Effector memory CD4-positive, alpha-beta T cell (primary cell): ENCODE measurements at places on chromosomes 7 and 10.

- DNase-seq = no peak
These were observed 101.3 kb downstream of the KAT6B start for GRCh38 chr10:74927701-74928100.

GRCh38 chr7:45625067-45625466 is 50.9 kb downstream of the ADCY1 start:
- no peak for DNase-seq

- DNase-seq = no peak
These were observed 255 bp downstream of the MAGI2 start for GRCh38 chr7:79453266-79453557.

GRCh38 chr7:8762803-8763202 is 329.4 kb downstream of the NXPH1 start:
- DNase-seq = no peak

- no peak for DNase-seq
These were observed 47.6 kb downstream of the STEAP1B start for GRCh38 chr7:22452142-22452959.

DNA sequence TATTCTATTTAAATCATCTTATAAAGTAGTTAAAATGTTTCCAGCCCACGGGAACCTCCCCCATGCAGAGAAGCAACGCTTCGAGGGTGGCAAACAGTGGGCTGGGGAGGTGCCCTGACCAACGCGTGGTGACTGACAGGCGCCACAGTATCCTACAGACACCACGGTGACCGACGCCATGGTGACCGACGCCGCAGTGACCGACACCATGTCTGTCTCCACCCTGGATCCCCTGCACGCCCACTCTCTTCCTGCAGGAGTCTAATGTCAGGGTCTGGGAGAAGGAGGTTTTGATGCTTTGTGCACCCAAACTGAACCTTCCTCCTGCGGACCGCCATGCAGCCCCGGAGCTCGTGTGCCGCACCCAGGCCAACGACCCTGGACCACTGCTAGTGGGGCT is 464.4 kb downstream of the PTPRN2 start:
- no peak for DNase-seq

DNA sequence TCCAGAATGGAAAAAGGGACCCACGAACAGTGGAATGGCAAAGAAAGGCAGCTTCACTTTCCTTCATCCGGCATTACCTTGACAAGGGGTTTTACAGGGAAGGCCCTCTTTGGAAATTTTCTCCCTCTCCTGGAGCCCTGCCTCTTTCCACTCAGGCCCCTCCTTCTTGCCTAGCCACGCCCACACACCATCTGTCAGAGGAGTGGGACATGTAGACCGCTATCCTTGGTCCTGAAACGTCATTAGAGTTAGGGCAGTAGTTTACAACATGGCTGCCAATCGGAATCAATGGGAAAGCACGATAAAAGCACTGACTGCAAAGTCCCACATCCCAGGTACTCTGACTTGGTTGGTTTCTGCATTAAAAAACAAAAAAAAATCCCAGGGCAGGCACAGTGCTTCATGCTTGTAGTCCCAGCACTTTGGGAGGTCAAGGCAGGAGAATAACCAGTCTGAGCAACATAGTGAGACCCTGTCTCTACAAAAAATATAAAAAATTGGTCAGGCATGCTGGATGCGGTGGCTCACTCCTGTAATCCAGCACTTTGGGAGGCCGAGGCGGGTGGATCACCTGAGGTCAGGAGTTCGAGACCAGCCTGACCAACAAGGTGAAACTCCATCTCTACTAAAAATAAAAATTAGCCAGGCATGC is 96.4 kb downstream of the MARCHF5 start:
- no peak for DNase-seq

- DNase-seq = no peak
These were observed 24.9 kb downstream of the SKIDA1 start for GRCh38 chr10:21500578-21500910.

DNA sequence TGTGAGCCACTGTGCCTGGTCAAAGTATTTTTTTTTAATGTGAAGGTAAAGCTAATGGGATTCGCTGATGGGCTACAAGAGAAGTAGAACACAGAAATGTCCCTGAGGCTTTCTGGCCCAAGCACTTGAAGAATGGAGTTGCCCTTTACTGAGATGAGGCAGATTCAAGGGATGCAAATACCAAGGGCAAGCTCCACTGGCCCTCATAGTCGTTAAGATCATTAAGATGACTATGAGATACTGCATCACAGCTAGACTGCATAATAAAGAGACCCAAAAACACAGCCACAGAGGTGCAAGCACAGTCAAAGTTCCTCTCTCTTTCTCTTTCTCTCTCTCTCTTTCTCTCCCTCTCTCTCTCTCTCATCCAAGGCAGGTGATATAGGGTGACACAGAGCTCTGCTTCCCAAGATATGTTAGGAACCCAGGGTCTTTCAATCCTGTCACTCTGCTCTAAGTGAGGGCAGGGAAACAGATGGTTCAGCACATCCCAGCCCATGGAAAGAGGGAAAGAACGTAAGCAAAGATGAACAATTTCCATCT is 117.4 kb downstream of the SFMBT2 start:
- no peak for DNase-seq

DNA sequence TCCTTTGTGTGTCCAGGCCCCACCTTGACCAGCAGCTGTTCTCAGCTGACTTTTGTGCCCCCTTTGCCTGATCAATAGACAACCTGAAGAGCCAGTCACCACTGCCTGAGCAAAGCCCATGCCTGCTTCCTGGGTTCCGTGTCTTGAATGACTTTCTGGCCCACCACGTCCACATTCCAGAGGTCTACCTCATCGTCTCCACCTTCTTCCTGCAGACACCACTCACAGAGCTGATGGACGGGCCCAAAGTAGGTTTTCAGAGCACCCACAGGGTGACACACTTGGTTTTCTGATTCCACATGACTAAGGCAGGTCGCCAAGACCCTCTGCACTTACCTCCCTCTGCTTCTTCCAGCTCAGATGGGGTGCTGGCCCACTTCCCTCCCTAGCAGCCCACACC is 126.8 kb downstream of the WDFY4 start:
- DNase-seq = no peak
